ENCODE measurements at places on chromosomes 1 and 21. TPM values are rescaled to one million over a fixed set of nuclear protein-coding genes. Genes with fewer than 3 reads are reported as not detected.

GNG4 gene
- total RNA-seq: 28.5 TPM

NBPF6 gene
- total RNA-seq: not detected

TSPAN2 gene
- total RNA-seq: 29.6 TPM

PCP4L1 gene
- total RNA-seq: 3.4 TPM

OLFML2B gene
- total RNA-seq: 11.9 TPM

MLLT11 gene
- total RNA-seq: 9.0 TPM

UBL4B gene
- total RNA-seq: not detected

SLX9 gene
- 33.3 TPM for total RNA-seq

GPBP1L1 gene
- total RNA-seq: 99.9 TPM

LAD1 gene
- total RNA-seq: 79.5 TPM

ARHGEF19 gene
- total RNA-seq: 20.2 TPM

LMX1A gene
- total RNA-seq: 13.5 TPM

SPRR2F gene
- 5.1 TPM for total RNA-seq

PODN gene
- total RNA-seq: 3.2 TPM

RNASEL gene
- total RNA-seq: 5.0 TPM

All from type B pancreatic cell (in vitro differentiated cells).